ENCODE measurements at places on chromosomes 6 and 20.

DNA sequence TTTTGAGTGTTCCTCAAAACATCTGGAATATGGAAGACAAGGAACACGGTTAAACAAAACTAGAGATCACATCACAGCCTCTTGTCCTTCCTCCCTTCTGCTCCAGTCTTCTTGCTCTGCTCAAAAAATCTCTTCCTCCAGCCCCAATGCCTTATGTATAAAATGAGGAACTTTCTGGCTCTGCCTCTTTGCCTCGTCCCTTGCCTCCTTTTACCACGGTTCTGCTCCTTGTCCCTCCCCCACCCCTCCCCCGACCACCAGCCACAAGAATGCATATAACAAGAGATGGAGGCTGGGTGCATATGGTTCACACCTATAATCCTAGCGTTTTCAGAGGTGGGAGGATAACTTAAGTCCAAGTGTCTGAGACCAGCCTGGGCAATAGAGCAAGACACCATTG, 43.6 kb downstream of the PLAGL2 start:
- no peak for DNase-seq

- no peak for DNase-seq
These were observed 65.2 kb downstream of the RIPOR3 start for GRCh38 chr20:50625986-50626677.

- no peak for DNase-seq
These were observed 209.3 kb downstream of the ALDH8A1 start for GRCh38 chr6:134740473-134741199.

DNA sequence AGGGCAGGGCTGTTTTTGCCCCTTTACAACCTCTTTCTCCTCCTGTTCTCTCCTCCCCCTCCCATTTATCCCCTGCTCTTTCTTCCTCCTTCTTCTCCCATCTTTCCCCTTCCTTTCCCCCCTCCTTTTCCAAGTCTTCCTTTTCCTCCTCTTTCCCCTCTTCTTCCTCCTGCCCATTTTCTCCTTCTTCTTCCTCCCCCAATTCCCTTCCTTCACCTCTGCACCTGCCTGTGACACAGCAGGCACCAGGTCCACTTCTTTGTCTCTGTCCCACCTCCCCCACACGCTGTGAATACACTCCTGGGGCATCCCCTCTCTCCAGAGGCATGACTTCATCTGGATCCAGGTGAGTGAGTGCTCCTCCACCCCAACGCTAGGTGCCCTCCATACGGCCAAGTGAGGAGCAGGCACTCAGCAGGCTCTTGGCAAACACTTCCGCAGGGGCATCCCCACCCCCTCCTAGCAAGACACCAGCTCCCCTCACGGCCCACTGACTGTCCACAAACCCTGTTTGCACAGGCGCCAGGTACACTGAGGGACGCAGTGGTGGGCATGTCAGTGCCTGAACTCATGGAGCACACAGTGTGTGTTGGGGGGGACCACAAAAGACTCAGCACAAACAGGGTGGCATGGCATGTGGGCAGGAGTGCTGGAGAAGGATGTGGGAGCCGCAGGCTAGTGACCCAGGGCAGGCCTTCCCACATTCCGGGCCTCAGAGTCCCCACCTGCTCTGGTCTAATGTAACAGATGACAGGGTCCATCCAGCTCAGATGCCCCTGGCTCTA, 10.7 kb upstream of the TLDC2 start:
- DNase-seq, result no peak

- DNase-seq, result no peak
These were observed 112.5 kb downstream of the IPCEF1 start for GRCh38 chr6:154243793-154244750.

- no peak for DNase-seq
These were observed 404.6 kb downstream of the BTBD9 start for GRCh38 chr6:38234934-38235682.

DNA sequence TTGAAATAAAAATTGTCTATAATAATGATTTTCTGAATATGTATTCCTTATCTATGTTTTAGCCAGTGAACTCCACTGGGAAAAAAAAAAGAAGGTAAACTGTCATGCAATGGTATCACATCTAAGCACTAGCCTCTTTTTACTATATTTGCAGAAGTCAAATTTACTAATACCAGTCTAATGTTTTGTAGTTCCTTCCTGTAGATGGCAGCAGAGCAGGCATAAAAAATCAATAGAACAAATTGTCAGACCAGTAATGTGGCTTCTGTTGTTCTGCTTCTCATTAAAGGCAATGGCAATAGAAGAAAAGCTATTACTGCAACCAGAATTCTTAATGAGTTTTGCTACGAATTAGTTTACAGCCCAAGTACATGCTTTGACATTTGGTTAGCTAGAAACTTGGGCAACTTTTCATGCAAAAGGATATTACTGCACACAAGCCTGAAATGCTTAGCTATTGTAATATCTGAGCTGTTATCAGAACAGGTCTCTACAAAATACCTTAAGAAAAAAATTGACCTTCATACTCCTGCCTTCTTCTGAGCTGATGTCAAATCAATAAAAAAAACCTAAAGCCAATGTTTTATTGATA, 476.9 kb downstream of the KHDRBS2 start:
- peak; percentile 57 for DNase-seq

- DNase-seq, result no peak
These were observed 20.1 kb downstream of the KCNK17 start for GRCh38 chr6:39294133-39294532.

DNA sequence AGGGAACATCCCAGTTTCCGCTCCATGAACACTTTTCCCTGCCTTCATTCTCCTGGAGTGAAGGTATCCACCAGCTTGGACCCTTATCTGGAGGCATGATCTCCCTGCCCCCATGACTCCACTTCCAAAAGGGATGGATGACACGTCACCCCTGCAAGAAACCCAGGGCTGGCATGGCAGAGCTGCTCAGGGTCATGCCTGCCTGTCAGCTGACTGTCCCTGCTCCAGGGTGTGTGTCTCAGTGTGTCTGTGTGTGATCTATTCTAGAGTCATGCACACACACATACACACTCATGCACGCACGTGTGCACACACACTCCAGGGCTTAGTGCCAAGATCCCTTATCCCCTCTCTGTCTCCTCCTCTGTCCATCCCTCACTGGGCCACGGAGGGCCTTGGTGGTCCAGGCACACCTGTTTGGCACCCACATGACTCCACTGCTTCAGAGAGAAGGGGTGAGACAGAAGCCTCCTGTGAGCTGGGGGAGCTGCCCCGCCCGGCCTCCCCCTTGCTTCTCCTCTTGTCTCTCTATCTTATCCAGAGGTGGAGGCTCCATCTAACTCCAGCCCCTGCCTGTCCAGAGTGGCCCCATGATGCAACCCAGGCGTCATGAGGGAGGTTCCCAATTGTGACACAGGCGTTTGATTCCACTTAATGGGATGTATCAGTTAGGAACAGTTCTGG, 290.9 kb downstream of the CDC5L start:
- DNase-seq, result no peak

DNA sequence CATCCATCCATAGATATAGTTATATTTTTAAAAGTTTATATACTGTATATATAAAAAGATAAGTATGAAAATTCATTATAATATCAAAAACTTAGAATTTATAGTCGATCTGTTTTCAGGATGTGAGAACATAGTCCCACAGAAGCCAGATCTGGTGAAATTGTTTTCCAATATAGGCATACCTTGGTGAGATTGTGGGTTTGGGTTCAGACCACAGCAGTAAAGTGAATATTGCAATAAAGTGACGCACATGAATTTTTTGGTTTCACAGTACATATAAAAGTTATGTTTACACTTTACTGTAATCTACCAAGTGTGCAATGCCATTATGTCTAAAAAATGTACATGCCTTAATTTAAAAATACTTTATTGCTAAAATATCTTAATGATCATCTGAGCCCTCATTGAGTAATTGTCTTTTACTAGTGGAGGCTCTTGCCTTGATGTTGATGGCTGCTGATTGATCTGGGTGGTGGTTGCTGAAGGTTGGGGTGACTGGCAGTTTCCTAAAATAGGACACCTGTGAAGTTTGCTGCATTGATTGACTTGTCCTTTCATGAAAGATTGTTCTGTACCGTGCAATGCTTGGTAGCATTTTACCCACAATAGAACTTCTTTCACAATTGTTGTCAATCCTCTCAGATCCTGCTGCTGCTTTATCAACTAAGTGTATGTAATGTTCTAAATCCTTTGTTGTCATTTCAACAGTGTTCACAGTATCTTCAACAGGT, 29.8 kb downstream of the AIG1 start:
- no peak for DNase-seq

- DNase-seq, result no peak
These were observed 7.8 kb downstream of the TEAD3 start for GRCh38 chr6:35489066-35489465.

- DNase-seq, result no peak
These were observed 58.6 kb upstream of the RNF144B start for GRCh38 chr6:18328540-18328939.

DNA sequence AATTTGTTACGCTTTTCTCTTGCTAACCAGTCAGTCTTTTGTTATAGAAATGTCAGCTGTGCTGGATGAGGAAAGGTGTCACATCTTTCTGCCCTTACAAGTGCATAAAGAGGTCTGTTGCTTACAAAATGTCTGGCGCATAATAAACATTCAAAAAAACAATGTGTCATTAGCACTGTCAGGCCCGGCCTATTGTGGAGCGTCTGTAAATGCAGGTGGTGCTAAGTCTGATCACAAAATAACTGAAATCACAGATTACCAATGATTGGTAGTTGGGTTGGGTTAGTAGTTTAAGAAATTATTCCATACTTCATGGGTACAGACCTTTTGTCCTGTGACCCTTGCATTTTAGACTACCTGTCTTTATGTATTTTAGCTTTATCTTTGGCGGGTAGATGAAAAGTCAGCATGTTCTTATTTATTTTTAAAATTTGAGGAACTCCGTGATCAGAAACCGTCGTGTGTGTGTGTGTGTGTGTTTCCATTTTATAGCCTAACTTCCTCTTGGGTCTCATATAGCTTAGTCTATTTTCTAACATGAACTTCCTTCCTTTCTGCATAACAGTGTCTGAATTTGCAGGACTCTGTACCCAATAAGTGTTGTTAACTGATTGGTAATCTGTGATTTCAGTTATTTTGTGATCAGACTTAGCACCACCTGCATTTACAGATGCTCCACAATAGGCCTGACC, 88.1 kb upstream of the IFNGR1 start:
- peak; percentile 71 for DNase-seq

DNA sequence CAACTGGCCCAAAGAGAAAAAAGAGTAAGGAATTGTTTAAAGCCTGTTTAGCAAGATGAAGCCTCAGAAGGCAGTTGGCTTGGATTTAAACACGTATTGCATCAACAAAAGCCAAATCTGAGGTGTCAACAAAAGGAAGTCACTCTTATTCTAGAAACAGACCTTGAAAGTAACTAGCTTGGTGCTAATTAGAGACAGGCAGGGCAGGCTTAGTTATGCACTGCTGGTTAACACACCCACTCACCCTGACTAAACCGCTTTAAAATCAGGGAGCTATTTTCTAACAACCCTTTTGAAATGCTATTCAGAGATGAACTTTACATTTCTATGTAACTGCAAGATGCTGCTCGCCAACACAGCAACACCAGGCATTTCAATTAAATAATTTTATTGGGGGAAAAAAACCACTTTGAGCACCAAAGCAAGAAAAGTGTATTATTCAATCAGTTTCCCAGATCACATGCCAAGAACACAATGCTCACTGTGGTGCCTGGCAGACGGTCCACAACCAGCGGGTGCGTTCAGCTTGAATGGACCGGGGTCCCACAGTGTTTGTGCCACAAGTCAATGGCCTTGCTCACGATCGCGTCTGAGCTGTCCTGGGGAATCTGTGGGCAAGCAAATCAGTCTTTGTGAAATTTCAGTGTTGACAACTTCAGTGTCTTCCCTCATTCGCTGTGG, 23.6 kb downstream of the TBC1D7 start:
- no peak for DNase-seq

GRCh38 chr20:37204056-37204455, 24.7 kb upstream of the MROH8 start:
- no peak for DNase-seq

- peak; percentile 61 for DNase-seq
These were observed 744 bp downstream of the RIOK1 start for GRCh38 chr6:7390226-7390878.

- DNase-seq, result no peak
These were observed 24.1 kb upstream of the MAP3K7 start for GRCh38 chr6:90610751-90611542.
